ENCODE measurements at places on chromosomes 16 and 17.
A peak's percentile ranks its signal among the peaks of the same experiment; 100 is the strongest.

DNA sequence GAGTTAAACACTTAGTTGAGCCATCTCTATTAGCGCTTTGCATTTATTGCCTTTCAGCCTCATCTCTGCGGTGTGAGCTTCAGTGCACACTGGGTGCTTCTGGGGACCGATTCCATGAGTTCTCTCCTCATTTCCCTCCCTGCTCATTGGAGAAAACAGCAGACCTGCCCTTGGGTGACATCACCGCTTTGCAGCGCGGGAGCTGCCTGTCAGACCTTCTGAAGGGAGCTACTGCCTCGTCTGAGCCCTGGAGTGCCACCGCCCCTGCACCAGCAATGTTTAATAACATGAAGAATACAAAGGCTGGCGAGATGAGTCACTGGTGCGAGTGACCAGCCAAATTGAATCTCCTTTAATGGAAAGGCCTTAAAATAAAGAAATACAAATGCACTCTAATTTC lies 30.2 kb upstream of the CPPED1 start:
- DNase-seq, result peak; percentile 20

DNA sequence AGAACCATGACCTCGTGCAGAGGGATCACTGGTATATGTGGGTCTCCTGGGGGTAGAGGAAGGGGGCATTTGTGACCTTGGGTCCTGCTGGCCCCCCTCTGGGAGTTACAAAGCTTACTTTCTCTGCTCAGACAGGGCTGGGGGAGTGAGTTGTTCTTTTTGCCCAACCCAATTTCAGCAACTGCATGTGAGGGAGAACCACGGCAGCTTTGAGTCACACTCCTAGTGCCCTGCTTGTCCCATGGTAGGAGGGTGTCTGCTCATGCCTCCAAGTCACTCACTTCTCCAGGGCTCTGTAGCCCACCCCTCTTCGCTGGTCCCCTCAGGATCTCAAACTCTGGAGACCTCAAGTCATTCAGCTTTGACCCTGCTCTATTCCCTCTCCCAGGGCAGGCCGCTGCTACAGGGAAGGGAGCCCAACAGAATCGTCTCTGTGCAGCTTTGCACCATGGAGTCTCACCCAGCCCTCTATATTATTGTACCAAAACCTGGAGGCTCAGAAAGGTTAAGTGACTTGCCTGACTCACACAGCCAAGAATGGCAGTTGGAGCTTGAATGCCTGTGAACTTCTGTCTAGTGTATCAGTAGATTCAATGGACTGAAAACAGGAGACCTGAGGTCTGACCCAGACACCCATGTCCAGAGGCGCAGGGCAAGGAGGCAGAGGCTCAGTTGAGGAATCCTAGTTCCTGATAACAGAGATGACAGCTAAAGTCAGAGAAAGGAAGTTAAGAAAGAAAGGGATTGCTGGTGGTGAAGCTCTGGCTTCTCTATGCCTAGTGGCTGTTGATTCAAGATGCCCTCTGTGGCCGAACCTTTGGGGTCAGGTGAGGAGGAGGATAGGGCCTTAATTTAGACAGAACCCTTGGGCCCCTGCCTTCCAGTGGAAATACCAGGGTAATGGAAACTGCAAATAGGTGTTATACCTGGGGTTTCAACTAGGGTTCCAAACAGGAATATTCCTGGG lies 14.6 kb upstream of the ETV4 start:
- no peak for DNase-seq

- DNase-seq, result no peak
Measured at GRCh38 chr16:9195287-9195686, 103.8 kb downstream of the HAPSTR1 start.

- no peak for DNase-seq
Measured at GRCh38 chr17:1035546-1036170, 38.7 kb downstream of the TIMM22 start.

DNA sequence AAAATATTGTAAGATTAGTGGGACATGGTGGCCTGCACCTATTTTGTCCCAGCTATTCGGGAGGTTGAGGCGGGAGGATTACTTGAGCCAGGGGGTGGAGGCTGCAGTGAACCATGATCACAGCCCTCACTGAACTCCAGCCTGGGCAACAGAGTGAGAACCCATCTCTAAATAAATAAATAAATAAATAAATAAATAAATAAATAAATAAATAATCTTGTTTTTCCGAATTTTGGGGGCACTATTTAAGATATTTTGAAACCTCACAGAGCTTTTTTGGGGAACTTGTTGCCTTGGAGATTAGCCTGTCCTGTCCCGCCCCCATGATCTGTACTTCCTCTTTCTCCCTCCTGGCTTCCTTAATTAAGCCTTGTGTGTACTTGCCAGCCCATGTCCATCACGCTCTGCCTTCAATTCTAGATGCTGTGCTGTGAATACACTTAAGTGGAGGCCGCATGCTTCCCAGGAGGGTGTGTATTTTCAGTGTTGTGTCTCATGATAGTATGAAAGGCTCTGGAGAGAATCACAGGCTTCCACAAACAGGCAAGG lies 4.4 kb downstream of the LGALS9 start:
- no peak for DNase-seq

- DNase-seq, result no peak
Measured at GRCh38 chr17:54982399-54982798, 13.8 kb downstream of the STXBP4 start.

- DNase-seq, result peak; percentile 40
Measured at GRCh38 chr17:67490471-67490870, 113.4 kb downstream of the PITPNC1 start.

GRCh38 chr17:61416540-61417363 lies 17.1 kb downstream of the TBX2 start:
- DNase-seq, result peak; percentile 96

DNA sequence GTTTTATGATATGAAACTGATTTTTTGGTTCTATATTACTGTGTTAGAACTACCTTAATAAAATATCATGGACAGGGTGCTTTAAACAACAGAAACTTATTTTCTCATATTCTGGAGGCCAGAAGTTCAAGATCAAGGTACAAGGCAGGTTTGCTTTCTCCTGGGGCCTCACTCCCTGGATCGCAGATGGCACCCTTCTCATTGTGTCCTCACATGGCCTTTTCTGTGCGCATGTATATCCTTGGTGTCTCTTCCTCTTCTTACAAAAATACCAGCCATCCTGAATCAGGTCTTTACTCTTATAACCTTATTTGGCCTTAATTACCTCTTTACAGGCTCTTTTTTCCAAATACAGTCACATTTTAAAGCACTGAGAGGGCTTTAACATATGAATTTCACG lies 906.1 kb downstream of the CDH11 start:
- no peak for DNase-seq

DNA sequence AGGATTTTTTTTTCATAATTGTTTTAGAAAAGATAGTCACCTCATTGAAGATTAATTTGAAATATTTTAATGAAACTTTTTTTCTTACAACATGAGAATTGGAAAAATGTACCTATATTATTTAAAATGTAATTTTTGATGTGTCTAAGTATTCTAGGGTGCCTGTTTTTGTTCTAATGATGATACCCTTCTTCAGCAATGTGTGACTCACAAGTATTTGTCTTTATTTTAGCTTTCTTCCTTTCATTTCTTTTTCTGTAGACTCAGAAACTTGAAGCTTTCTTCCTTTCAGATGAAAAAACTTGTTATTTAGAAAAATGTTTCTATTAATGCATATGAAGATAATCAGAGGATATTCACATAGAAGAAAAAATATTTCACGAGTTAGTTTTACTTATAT lies 231.8 kb downstream of the BCAS3 start:
- peak; percentile 35 for DNase-seq

GRCh38 chr17:13576661-13577526 lies 24.8 kb downstream of the HS3ST3A1 start:
- DNase-seq, result peak; percentile 41

DNA sequence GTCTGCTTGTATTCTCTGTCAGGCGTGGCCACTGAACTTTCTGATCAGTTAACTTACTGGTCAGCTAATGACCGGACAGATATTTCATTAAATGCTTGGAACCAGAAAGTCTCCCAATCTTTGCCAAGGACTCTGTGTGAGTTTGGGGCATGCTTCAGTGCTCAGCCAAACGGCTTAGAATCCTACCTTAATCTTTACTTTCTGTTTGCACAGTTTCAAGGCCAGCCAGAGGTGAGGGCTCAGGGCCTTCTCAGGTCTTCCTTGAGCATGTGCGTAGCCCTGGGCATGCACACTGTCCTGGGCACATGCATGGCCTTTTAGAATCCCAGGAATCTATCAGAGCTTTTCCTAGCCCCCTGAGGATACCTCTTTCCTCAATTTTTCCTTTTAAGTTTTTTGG lies 230.1 kb downstream of the RAB11FIP4 start:
- no peak for DNase-seq

GRCh38 chr16:3021449-3022207 lies 1.5 kb downstream of the TNFRSF12A start:
- peak; percentile 97 for DNase-seq

- no peak for DNase-seq
Measured at GRCh38 chr16:75010427-75010826, 11.6 kb downstream of the ZNRF1 start.

GRCh38 chr17:10290041-10290440 lies 82.8 kb downstream of the MYH13 start:
- DNase-seq, result no peak

- no peak for DNase-seq
Measured at GRCh38 chr17:80860703-80861417, 130.8 kb upstream of the CHMP6 start.

DNA sequence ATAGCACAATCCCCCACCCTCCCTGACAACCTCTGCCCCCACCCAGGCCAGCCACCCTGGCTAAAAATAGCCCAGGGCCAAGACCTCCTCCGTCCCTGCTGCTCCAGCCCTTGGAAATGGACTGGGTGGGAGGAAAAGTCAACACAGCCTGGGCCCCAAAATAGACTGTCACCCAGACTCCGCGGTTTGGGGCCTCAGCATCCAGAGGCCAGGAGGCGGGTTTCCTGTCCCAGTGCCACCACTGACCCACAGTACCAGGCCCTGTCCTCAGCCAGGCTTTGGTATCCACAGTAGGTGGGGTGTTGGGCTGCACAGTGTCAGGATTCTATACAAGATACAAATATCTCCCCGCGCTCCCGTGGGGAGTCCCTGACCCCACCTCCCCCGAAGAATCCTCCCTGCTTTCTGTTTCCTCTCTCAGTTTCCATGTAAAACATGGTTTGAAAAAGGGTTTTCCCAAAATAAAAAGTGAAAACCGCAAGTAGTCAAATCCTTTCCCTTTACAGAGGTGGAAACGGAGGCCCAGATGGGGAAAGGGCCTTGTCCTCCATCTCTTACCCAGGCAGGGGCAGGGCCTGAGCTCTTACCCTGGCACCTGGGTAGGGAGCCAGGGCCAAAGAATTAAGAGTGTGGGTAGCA lies 20.1 kb downstream of the CPNE2 start:
- DNase-seq, result no peak

DNA sequence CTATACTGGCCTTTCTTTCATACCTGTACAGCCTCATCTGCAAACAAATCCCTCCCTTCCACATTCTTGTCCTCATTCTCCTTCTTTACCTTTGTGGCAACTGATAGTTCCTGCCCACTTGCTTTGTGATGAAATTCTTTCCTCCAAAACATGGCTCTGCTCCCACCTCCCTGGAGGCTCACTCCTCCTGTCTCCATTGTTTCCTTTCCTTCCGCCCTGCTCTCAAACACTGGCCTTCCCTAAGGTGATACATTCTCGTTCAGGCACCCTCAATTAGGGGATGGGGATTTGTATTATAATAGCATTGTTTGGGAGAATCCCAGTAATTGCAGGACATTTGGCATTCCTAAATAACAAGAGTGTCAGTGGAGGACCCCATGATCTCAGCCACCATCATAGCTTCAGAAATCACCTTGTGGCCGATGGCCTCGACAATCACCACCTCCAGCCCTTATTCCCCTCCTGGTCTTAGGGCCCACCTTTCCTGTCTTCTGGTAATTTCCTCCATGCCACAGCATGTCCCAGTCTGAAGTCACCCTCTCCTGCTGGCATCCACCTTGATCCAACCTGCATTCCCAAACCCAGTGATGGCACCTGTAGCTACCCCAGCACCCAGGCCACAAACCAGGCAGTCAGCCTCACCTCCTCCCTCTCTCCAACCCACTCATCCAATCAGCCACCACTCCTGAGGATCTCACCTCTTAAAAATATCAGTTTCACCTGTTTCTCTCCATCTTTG lies 7.9 kb downstream of the UNC119 start:
- no peak for DNase-seq

DNA sequence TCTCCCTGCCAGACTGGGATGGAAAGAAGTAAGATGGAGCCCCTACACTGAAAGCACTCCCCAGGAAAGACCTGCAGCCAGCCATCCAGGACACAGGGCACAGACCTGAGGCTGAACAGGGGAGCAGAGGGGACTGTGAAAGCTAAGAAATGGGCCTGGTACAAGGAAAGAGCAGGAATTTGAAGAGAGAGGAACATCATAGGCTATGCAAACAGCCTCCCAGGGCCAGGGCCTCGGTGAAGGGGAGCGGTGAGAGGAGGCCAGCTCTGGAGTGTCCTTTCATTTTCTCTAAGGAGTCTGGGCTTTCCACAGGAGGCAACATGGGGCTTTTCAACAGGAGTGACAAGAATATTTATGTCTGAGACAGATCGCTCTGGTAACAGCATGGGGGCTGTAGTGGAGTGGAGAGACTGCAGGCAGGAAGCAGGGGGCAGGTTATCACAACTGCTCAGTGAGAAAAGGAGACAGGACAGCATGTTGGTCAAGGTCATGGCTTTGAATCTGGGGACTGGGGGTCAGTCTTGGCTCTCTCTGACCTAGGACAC lies 50.1 kb downstream of the TOM1L2 start:
- DNase-seq, result no peak

DNA sequence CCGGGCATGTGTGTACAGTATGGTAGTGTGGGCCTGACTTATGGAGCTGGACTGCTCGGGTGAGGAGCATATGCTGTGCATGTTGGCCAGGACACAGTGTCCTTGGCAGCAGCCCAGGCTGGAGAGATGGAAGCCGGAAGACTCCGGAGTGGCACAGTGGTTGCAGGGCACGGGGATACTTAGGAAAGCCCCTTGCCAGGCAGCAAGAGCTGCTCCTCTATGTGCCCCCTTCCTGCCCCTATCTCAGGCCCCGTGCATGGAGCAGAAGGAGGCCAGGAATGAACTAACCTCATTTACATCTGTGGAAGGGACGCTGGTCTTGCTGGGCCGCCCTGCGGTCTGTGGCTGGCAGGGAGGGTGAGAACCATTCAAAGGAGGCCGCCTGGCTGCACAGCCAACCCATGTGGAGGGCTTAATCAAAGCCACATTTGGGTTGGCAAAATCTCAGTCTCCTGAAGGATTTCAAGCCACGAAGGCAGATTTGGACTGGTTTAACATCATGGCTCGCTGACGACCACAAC lies 32.2 kb upstream of the RCVRN start:
- DNase-seq, result no peak

- no peak for DNase-seq
Measured at GRCh38 chr17:74234486-74234885, 21.1 kb downstream of the TTYH2 start.

GRCh38 chr16:787978-788398 lies at the start of gene RPUSD1:
Gene RPUSD1, minus strand, starts transcription at chr16:788381. Its CDS starts 644 bp downstream, at chr16:787737.
- DNase-seq, result no peak
